CD4-positive, alpha-beta T cell (primary cell): ENCODE measurements at places on chromosomes 11 and 22. TPM values are rescaled to one million over a fixed set of nuclear protein-coding genes. Genes with fewer than 3 reads are reported as not detected.

Gene RTN4R
- total RNA-seq: 0.50 TPM

- DNase-seq: peak; percentile 58
- no peaks in the 10 kb centered on the region for H3K27me3 ChIP-seq
- peak within 1 kb of the TSS; percentile 12 for H3K4me3 ChIP-seq
- H3K4me1 ChIP-seq: no peaks in the 10 kb centered on the region
- no peak within 1 kb of the TSS for H3K27ac ChIP-seq
- no peaks in the 10 kb centered on the region for H3K36me3 ChIP-seq
These were observed at the start of gene XKR3 for GRCh38 chr22:16824716-16825687. Gene XKR3, minus strand, starts transcription at chr22:16825411. Its CDS starts 17,338 bp downstream, at chr22:16808073.

DNA sequence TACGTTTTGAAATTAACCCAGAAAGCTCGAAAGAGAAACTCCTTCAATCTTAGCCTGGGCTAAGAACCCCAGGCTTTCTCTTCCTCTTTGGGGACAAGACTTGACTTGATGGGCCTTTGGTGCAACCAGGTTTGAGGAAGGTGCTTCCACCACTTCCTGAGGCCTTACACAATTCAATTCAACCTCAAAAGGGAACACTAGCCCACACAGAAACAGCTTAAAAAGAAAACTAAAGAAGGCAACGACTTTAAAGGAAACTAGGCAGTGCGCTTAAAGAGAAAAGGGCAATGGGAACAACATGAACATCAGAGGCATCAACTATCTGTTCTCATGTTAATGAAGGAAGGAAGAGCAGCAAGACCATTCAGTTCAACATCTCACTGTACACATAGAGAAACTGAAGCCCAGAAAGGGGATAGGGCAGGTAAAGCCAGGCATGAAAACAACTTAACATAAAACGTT is 24.8 kb downstream of the PAK1 start:
- peaks cover 3% of the 10 kb centered on the region for H3K4me1 ChIP-seq
- no peak overlapping the region for H3K4me3 ChIP-seq
- H3K27ac ChIP-seq: no peak overlapping the region
- H3K36me3 ChIP-seq: no peaks in the 10 kb centered on the region

Gene BBOX1
- not detected for total RNA-seq

DNA sequence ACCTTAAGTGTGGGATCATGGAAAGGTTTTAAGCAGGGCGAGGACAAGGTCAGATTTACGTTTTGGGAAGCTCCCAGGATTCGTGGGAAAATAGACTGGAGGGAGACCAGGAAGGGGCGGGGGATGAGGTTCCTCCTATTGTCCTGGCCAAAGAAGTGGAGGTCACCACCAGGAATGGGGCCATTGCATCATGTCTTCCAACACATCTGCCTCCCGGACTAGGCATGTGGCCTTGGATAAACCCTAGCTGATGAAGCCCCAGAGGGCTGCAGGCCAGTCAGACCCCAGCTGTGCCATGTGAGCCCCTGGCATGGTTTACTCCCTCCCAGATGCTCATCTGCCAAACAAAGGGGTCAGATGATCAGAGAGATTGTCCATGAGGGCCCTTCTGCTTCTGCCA is 11.5 kb upstream of the YWHAH start:
- H3K4me1 ChIP-seq: no peaks in the 10 kb centered on the region
- peaks cover 2% of the 10 kb centered on the region for H3K27me3 ChIP-seq
- H3K4me3 ChIP-seq: no peak overlapping the region
- no peak overlapping the region for H3K27ac ChIP-seq

DNA sequence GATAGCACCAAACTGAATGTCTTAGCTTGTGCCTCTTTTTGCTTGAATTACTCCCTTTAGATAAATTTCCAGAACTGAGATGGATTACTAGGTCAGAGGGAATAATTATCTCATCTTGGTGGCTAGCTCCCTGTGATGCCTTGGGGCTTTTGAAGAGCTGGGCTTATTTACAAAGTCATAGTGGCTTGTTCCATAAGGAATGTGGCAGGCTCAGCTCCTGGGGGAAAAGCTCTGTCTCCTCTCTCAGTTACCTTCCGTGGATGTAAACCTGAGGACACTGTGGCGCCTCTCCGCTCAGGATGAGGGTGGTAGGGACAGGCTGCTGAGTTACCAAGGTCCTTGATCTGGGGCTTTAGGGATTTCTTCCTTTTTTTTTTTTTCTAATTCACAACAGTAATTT is 121.7 kb downstream of the PARVA start:
- H3K27me3 ChIP-seq: no peaks in the 10 kb centered on the region
- no peaks in the 10 kb centered on the region for H3K4me1 ChIP-seq
- H3K36me3 ChIP-seq: no peaks in the 10 kb centered on the region
- H3K4me3 ChIP-seq: no peak overlapping the region

- H3K27ac ChIP-seq: no peak overlapping the region
- no peaks in the 10 kb centered on the region for H3K27me3 ChIP-seq
- H3K4me1 ChIP-seq: no peaks in the 10 kb centered on the region
- H3K4me3 ChIP-seq: no peak overlapping the region
- no peaks in the 10 kb centered on the region for H3K36me3 ChIP-seq
- no peak for DNase-seq
These were observed 40.3 kb downstream of the OR5B17 start for GRCh38 chr11:58318532-58318931.
